ENCODE measurements at places on chromosomes 12 and 14. TPM values are rescaled to one million over a fixed set of nuclear protein-coding genes. Genes with fewer than 3 reads are reported as not detected.

The TMEM52B gene
- total RNA-seq: not detected

The SFSWAP gene
- total RNA-seq: 28.2 TPM

The VAMP1 gene
- 4.1 TPM for total RNA-seq

GRCh38 chr14:34693228-34693939 lies 21.0 kb downstream of the CFL2 start:
- H3K4me1 ChIP-seq: no peaks in the 10 kb centered on the region
- H3K4me3 ChIP-seq: peak overlapping the region; percentile 25
- H3K27ac ChIP-seq: no peak overlapping the region
- no peaks in the 10 kb centered on the region for H3K27me3 ChIP-seq

DNA sequence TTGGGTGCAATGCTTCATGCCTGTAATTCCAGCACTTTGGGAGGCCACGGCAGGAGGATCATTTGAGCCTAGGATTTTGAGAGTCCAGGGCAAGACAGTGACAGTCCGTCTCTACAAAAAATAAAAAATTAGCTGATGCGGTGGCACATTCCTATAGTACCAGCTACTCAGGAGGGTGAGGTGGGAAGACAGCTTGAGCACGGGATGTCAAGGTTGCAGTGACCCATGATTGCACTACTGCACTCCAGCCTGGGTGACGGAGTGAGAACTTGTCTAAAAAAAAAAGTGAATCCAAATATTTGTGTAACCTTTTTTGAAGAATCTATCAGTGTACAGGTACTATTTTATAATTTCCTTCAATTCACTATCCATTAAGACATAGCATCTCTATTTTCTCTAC lies 112.5 kb downstream of the DENND5B start:
- no peak overlapping the region for H3K4me3 ChIP-seq
- H3K27ac ChIP-seq: no peak overlapping the region
- no peak for DNase-seq
- H3K4me1 ChIP-seq: no peaks in the 10 kb centered on the region
- H3K27me3 ChIP-seq: no peaks in the 10 kb centered on the region

DNA sequence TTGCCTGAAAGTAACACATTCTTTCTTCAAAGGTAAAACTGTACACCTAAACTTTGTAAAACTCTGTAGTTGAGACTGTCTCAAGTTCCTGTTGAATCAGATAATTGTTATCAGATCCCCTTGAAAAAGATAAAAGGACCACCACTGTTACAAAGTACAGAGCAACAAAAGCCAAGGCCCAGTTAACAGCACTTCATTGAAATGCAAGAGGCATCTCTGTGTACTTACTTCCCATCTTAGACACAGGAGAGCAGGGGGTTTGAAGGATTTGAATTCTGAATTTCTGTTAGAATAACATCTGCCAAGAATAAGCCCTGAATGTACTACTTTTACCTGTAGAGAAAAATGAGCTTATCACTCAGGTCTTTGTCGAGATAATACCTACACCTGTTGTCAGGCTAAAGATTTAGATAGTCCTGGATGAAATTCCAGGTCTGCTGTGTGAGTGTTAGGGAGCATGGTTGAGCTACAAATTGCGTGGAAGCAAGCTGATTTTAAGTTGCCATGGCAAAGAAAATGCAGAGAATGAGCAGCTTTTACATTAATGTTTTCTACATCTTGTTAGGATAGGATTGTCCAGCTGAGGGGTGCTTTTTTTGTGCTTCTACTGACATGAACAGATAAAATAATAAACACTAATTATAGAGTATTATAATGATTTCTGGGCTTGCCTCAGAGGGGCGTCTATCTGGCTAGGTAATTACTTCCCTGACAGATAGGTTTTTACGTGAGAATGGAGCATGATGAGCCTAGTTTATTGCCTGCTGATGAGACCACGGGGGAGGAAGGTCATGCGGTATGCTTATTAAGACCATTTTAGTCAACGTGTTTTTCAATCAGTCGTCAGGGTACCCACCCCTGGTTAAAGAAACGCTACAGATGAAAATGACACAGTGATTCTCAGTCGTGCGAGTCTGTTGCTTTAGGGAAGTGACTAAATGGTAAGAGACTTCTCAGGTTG lies 309.2 kb downstream of the PAWR start:
- DNase-seq: no peak
- H3K36me3 ChIP-seq: no peaks in the 10 kb centered on the region
- H3K4me3 ChIP-seq: no peak overlapping the region
- no peaks in the 10 kb centered on the region for H3K4me1 ChIP-seq

- H3K4me1 ChIP-seq: peaks cover 3% of the 10 kb centered on the region
- no peak overlapping the region for H3K27ac ChIP-seq
- no peak overlapping the region for H3K4me3 ChIP-seq
- DNase-seq: no peak
- H3K36me3 ChIP-seq: no peaks in the 10 kb centered on the region
- no peaks in the 10 kb centered on the region for H3K27me3 ChIP-seq
Measured at GRCh38 chr12:38956337-38956736, 50.9 kb upstream of the CPNE8 start.

GRCh38 chr14:51539571-51540037 lies 112.1 kb upstream of the FRMD6 start:
- no peak overlapping the region for H3K4me3 ChIP-seq
- H3K36me3 ChIP-seq: no peaks in the 10 kb centered on the region
- no peak overlapping the region for H3K27ac ChIP-seq
- DNase-seq: no peak
- H3K4me1 ChIP-seq: no peaks in the 10 kb centered on the region

DNA sequence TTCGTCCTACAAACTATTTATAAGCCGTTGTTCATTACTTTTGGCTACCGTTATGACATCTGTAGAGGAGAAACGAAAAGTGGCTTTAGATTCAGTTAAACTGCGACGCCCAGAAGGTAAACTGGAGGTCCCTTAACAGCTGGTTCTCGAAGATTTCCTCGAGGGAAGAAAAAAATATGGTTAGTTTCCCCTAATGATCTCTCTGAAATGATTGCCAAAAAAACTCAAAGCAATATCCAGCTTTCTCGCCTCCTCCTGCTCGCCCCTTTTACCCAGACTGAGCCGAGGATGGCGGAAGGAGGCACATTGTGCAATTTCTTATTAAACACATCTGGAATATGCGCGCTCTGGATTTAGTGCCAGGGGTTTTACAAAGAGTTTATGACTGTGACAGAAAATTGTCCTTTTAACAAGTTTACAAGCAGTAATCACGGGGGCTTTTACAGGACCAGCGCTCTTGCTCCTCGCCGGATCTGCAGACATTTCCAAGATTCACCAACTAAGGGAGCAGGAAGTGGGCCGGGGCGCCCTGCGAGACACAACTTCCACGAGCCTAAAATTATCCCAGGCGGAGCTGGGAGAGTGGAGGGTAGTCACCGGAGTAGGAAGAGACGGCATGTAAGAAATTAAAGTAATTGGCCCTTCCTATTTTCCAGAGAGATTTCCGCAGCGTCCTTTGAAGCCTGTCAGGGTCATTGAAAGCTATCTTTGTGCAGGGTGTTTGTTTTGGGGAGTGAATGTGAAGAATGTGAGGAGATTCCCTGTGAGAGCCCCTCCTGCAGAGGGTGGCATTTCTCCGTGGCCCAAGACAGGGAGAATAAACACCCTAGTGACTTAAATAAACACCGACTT lies 5.6 kb downstream of the SIX1 start:
- H3K36me3 ChIP-seq: no peaks in the 10 kb centered on the region
- no peak for DNase-seq
- no peak overlapping the region for H3K27ac ChIP-seq
- peaks cover 98% of the 10 kb centered on the region for H3K27me3 ChIP-seq

DNA sequence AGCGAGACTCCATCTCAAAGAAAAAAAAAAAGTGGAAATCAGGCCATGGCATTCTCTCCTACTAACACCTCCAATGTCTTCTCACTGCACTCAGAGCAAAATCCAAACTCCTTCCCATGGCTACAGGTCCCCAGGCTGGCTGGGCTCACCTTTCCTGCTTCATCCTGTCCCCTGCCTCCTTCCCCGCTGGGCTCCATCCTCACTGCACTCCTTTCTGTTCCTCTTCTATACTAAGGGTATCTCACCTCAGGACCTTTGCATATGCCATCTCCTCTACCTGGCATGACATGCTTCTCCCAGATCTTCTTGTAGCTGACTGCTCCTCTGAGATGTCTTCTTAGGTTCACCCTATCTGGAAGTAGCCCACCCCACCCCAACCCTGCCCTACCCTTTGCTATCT lies 111.1 kb downstream of the DPF3 start:
- H3K4me1 ChIP-seq: no peaks in the 10 kb centered on the region
- H3K27me3 ChIP-seq: no peaks in the 10 kb centered on the region
- no peak overlapping the region for H3K27ac ChIP-seq
- DNase-seq: no peak
- no peaks in the 10 kb centered on the region for H3K36me3 ChIP-seq

DNA sequence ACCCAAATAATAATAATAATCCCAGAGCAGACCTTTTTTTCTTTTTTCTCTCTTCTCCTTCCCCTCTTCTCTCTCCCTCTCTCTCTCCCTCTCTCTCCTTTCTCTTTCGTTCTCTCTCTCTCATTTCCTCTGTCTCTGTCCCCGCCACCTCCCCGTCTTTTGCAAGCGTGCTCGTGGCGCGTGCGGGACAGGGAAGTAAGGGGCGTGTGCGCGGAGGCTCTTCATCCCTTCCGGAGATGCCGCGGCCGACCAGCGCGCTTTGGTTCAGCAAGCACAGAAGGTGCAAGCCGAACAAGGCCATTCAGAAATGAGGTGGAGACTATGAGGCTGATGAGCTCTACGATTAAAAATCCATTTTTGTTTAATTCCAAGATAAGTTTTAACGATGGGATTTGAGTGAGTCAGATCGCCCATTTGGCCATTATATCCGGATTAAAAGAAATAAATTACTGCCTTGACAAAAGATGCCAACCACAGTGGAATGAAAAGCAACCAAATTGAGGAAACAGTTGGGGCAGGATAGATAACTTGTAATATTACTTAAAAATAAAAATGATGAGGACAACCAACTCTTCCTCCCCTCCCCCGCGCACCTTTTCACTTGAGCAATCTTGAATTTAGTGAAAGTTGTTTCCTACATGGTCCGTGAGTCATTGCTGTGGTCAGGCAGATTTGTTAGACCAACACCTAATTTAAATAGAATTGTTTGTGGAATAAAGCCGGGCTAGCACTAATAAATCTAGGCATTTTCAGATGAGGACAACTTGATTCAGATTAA lies 1.2 kb upstream of the AMIGO2 start:
- DNase-seq: peak; percentile 49
- H3K27ac ChIP-seq: peak overlapping the region; percentile 77
- H3K4me3 ChIP-seq: peak overlapping the region; percentile 55
- H3K27me3 ChIP-seq: peaks cover 9% of the 10 kb centered on the region

DNA sequence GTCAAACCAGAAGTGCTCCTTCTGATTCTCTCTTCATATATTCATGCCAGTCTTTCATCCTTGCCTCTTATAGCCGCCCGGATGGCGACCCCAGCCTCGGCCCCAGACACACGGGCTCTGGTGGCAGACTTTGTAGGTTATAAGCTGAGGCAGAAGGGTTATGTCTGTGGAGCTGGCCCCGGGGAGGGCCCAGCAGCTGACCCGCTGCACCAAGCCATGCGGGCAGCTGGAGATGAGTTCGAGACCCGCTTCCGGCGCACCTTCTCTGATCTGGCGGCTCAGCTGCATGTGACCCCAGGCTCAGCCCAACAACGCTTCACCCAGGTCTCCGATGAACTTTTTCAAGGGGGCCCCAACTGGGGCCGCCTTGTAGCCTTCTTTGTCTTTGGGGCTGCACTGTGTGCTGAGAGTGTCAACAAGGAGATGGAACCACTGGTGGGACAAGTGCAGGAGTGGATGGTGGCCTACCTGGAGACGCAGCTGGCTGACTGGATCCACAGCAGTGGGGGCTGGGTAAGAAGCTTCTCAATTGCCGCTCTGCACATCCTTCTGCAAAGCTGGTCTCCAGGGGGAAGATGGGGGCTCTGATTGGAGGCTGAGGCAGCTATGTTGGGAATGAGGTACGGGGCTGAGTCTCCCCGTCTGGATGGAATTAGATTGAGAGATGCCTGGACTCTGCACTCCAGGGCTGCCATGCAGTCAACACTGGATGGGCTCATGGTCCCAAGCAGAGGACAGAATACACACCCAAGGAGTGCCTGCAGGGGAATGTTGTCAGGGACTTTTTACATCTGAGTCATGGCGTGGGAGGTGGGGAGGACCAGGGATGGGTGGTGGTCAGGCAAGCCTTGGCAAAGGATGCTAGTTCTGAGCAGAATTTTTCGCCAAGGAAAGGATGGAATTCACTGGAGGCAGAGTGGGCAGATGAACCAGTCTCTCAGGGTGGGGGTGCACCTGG lies 1.3 kb downstream of the BCL2L2 start:
- H3K27me3 ChIP-seq: no peaks in the 10 kb centered on the region
- H3K4me1 ChIP-seq: peaks cover 17% of the 10 kb centered on the region
- peak overlapping the region; percentile 91 for H3K27ac ChIP-seq
- peak overlapping the region; percentile 70 for H3K4me3 ChIP-seq

- no peaks in the 10 kb centered on the region for H3K27me3 ChIP-seq
- DNase-seq: peak; percentile 79
- H3K4me3 ChIP-seq: no peak overlapping the region
Measured at GRCh38 chr14:68377459-68377858, 415.4 kb downstream of the ZFP36L1 start.

GRCh38 chr14:74959596-74960180 lies 4.3 kb upstream of the PGF start:
- H3K4me1 ChIP-seq: peaks cover 3% of the 10 kb centered on the region
- no peak overlapping the region for H3K4me3 ChIP-seq
- H3K36me3 ChIP-seq: no peaks in the 10 kb centered on the region
- no peaks in the 10 kb centered on the region for H3K27me3 ChIP-seq
- no peak overlapping the region for H3K27ac ChIP-seq

GRCh38 chr12:59056966-59057365 lies 136.7 kb upstream of the LRIG3 start:
- no peaks in the 10 kb centered on the region for H3K4me1 ChIP-seq
- no peaks in the 10 kb centered on the region for H3K36me3 ChIP-seq

DNA sequence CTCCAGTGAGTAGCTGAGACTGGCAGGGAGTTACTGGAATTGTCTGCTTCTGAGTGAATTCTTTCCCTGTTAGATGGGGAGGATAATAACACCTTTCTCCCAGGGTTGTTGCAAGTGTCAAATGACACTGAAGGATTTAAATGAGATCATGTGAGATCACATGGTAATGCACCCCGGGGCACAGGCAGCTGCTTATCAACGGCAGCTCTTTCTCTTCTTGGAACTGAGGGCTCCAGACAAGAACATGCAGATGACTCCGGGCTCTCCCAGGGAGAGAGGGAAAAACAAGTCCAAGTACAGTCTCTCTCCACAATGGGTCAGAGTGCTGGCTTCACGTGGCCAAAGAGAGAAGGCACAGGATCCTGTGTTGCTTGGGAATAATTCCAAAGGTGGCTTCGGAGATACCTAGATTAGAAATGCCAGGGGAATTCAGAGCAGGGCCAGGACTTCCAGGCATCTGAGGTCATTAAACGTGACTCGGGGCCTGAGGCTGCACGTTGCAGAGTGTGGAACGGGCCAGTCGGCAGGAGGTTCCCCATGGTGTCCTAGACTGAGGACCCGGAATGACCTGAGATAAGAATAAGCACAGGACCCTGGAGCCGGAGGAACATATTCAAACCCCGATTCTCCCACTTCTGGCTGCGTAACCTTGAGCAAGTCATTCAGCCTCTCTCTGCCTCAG lies 109.2 kb downstream of the PRMT8 start:
- H3K27ac ChIP-seq: no peak overlapping the region
- H3K4me3 ChIP-seq: no peak overlapping the region
- no peaks in the 10 kb centered on the region for H3K36me3 ChIP-seq
- DNase-seq: no peak
- no peaks in the 10 kb centered on the region for H3K4me1 ChIP-seq
- no peaks in the 10 kb centered on the region for H3K27me3 ChIP-seq

Measured in colonic mucosa (tissue), 4 donors.